ENCODE measurements at places on chromosomes 1 and 21.

- no peak for DNase-seq
Observed at GRCh38 chr1:94315552-94316116, 78.2 kb upstream of the ARHGAP29 start.

- DNase-seq: no peak
Observed at GRCh38 chr1:116323491-116323890, 49.6 kb upstream of the ATP1A1 start.

DNA sequence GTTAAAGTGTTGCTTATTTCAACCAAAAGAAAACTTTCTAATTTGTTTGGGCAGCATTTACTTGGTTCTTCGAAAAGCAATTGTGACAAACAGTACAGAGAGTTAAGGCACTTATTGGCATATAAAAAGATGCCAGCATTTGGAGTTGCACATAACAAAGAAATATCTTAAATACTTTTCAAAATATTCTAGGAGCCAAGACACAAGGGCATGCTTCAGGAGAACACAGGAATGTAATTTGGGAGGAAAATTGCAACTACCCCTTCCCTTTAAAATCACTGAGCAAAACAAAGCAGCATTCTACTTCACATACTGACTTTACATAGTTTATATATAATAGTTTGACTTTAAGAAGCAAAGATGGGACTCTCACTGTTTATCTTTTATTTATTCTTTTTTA lies 4.6 kb upstream of the TIE1 start:
- DNase-seq: no peak

- no peak for DNase-seq
Observed at GRCh38 chr1:28577738-28578536, 14.1 kb upstream of the RAB42 start.

DNA sequence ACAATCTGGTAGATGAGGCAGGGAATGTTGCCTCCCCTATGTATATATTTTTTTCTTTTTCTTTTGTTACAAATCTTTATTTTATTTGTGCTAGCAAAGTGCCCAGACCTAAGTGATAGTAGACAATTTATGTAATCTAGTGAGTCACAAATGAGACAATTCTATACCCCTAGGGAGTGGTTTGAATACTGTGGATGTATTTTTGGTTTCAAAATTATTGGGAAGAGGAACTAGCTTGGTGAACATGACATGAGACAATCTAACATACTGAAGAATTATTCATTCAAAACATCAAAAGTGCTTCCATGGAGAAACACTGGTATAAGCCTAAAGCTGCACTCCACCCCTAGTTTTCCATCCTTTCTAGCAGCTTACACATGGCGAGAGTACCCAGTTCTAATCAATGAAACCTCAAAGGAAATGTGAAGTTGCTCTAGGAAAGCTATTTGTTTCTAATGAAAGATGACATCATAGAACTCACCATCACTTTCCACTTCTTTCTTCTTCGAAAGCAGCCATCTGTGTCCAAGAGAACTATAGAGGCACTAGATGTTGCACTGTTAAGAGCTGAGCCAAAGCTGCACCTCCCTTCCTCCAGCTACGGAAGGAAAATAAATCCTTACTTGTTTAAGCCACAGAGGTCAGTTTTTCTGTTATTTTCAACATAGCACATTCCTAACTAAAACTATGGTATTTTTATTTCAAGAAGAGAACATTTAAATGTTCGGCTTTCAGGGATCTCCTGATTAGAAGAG lies 764.6 kb downstream of the LTN1 start:
- no peak for DNase-seq

DNA sequence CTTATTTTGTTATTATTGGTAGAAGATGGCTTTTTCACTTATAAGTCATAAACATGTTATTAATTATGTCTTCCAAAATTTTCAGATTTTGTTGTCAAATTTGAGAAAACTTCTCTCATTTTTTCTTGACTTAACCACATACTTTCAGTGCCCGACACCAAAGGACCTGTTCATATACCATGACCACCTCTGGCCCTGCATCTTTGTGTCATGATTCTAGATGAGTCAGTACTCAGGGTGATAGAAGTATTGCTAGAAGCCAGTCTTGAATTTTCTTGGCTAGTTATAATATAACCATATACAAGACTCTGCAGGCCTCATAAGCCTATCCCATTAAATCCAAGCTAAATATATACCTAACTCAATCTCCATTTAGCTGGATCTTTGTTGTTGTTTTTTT lies 35.4 kb upstream of the DPH5 start:
- no peak for DNase-seq

- no peak for DNase-seq
Observed at GRCh38 chr21:20440338-20440737, 557.9 kb upstream of the NCAM2 start.

DNA sequence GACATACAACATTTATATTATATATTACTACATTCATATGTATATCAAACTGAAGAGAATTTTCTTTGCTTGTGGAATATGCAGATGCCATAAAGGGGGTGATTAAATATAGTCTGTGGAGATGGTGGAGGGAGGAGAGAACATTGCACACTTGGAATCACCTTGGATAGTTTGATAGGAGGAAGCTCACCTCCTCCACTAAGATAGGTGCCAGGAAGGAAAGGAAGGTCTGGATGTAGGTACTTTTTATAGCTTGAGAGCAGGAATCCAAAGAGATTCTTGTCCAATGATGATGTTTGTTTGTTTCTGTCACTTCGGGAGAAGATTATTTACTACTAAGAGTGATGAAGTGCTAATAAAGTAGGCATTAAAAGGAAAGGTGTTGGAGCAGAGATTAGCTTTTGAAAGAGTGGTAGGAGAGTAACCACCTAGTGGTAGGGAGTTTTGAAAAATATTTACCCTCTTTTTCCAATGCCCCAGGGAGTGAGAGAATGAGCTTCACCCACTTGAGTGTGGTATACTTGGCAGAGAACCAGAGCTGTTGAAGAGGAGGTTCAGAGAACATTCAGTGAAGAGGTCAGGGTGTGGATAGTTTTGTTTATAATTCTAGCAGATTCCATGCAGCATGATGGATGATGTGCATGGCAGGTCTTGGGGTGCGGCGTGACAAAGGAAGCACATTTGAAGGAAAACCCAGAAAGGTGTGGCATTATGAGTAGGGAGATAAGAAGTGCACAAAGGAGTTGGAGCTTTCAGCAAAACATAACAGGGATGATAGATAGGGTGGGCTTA lies 145.0 kb downstream of the PATJ start:
- no peak for DNase-seq

DNA sequence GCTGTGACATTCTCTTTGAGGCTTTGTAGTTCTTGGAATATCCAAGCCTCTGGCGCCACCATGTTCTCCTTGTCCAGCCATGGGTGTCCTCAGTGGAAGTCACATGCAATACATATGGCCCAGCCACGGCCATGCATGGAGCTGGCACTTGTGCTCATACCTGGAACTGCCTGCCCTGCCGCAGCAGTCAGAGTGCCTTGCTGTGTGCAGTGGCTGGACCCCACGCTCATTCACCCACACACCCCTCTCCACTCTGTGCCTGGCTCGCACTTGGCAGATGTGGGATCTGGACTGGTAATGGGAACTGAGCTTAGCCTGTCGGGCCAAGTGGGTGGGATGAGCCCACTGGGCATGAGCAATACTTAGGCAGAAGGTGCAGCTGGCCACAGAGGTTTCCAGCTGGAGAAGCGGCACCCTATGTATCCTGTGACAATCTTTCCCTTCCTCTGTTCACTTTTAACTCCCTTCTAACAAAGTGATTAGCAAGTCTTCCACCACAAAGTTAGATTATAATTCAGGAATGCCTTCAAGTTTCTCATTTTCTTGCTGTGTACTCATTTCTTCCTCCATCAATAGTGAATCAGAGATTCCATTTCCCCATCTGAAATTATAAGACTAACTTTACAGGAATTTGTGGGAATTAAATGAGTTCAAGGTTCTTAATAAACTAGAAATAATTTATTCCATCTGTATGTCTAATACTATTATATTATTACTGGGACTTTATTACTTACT lies 351.6 kb upstream of the NCAM2 start:
- DNase-seq: no peak

DNA sequence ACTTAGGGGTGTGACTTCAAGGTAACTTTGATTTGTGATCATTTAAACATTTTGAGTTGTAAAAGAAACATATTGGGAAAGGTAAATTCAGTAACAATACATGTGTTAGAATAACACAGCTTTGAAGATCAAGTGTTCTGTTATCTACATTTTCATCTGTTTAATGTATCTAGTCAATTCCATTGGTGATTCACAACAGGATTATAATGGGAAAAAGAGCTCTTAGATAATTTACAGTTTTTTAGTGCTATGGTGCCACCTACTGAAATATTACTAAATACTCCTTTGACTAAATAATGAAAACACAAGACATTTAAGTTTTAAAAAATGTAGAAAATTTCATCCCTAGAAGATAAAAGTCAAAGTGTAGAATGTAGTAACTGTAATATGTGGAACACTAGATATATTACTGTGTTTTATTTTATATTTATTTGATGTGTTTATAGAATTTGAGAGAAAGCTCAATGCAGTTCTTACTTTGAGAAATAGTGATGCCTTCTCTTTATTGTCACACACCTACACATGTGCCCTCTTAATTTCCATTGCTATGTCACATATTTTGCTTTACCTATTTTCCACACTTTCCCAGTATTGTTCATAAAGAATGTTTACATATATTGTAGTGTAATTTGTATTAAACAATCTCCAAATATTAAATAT lies 47.4 kb downstream of the PTPRC start:
- DNase-seq: no peak

DNA sequence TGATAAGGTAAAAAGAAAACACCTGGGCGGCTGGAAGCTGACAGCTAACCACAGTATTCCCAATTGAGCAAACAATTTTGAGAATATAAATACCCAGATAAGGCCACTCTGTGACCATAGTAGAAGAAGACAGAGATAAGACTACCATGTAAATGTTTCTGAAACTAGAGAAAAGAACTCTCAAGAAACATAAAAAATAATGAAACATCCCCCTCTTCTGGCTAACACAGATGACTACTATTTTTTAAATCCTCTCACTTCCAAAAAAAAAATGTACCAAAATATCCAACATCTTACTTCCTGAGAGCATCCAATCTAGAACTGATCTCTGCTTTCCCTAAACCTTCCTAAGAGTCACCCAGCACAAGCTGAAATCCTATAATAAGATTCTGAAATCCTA lies 125.9 kb downstream of the HFM1 start:
- no peak for DNase-seq

DNA sequence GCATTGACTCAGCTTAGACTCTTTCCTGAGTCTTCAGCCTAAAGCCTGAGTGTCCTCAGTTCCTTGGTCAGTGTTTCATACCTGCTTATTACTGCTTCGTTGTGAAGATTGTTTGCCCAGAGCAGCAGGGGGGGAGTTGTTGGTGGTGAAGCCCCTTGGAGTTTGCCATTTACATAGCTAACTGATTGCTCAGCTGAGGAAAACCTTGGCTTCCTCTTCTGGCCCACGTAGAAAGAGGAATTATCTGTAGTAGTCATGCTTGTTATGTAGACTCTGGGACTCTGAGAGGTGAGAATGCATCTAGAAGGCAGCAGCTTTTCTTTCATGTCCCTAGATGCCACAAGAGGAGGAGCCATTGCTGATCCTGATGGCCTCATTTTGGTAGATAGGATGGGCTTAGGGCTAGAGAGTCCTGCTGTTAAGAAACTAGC lies 125.9 kb downstream of the MAST2 start:
- DNase-seq: no peak

DNA sequence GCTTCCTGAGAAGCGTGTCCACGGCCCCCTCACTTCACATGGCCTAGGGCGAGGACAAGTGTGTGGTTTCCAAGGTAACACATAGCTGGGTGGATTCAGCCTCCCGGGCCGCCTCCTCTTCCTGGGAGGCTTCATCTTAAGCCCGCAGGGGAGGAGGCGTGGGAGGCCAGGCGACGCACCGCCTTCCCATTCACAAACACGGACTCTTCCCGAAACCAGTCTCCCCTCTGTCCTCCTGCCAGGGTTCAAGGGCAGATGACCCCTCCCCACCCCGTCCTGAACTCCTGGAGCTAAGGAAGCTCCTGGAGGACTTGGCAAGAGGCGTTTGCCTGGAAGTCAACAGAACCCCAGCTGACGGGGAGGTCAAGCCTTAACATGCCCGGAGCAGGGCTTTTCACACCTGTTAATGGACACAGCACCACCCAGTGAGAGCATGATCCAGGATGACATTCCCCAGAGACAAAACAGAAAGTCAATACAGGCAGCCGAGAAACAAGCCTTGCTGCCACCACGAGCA lies 56.7 kb downstream of the KCNN3 start:
- no peak for DNase-seq

DNA sequence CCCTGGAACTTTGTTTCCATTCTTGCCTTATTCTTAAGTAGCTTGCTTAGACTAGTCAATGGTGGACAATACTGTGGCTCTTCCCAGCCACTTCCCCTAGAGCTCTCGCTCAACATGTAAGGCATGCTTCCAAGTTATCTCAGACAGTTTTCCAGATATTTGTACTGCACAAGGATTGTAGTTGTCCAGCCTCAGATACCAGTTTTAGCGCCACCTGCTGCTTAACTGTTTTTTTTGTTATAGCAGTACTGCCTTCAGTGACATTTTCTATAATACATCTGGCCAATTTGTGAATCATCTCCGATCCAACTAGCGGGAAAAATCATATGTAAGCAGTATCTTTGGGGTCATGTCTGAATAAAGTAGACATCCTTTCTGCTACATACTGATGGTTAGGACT lies 346.7 kb upstream of the ADGRL4 start:
- no peak for DNase-seq

DNA sequence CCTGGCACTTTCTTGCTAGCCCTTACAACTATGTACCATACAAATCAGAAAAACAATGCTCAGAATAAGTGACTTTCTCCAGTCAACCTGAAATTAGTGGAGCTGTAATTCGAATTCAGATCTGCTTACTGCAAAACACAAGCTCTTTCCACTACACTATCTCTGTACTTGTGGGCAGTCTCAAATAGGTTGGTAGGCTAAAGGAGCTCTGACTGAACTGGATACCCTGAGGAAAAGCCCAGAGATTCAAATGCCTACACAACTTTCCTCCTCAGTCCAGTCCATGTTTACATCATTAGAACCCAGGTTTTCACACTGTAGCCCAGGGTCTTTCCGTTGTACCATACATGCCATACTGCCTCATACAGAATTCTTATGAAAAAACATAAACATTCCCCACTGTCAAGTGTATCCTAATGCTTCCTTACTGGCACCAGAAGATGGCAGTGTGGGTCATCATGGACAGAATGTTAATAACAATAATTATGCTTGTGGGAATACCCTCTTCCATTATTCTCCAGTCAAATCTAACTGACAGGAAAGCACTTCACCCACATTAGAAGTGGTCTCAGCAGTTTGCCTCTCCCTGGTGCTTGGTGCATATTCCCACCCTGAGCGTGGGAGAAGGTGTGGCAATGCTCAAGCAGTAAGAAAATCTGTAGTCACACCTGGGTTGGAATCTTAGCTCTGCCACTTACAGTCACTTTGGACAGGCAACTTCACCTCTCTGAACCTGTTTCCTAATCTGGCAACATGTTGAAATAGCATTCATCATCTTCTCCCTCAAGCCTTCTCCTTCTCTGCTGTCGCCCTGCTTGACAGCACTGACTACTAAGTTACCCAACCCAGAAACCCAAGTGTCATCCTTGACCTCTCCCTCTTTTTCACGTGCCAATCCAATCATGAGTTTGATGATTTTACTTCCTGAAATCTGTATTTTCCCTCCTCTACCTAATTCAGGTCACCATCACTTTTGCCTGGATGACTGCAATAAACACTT lies 14.4 kb upstream of the ZFYVE9 start:
- DNase-seq: peak; percentile 24
